Adipocyte (in vitro differentiated cells): ENCODE measurements at places on chromosomes 5 and 9.

DNA sequence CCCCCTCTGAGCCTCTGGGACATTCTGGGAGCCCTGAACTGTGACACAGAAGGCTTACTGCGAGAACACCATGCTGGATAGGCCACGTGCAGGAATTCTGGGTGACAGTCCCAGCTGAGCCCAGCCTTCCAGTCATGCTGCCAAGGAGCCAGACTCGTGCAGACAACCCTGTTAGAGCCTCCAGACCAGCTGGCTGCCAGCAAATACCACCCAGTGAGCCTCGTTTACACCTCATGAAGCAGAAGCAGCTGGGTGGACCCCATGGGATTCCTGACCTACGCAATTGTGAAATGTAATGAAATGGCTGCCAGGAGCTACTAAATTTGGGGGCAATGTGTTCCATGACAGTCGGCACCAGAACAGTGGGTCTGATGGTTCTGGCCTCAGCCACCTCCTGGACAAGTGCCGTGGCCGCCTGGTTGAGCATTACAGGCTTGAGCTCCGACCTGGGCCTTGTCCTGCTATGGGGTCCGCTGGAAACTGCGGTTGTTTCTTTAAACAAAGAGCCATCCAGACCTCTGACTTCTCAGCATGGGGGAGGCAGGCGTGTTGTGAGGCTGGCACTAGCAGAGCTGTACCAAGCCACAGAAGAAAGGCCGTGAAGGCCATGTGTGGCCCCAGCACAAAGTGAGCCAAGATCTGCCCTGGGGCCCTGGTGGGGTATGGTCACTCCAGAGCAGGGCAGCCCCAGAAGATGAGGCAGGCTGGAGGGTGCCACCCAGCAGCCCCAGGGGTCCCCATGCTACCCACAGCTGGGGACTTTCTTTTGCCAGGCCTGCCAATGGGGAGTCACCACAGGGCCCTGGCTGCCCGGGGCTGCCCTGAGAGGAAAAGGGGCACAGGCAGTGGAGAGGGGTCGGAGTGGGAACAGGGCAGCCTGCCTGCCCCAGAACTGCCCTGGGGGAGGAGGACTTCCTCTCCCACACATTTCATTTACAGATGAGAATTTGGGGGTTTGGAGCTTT lies 19.3 kb upstream of the RXRA start:
- DNase-seq: no peak

DNA sequence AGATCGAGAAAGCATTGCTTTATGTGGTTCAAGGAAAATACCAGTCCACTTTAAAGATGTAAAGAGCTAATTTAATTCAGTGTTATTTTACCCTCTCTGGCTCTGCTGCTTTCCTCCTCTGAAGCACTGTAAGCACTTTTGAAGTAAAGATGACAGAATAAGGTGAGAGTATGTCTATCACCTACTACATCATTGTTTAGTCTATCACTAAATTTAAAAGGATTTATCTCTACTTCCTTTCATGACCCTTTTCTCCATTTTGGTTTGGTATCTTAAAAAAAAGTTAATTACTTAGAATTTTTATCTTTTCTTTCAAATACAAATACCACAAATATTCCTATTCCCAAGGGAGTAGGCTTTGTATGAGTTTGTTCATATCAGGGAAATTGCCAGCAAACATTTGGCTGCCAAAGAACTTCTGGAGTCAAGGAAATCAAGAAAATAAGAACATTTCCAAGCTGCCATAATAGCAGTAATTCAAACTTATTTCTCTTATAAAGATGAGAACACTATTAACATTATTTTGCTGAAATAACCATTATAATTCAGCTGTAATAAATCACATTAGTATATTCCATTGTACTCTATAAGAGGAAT lies 77.8 kb downstream of the SLC38A9 start:
- peak; percentile 76 for DNase-seq

DNA sequence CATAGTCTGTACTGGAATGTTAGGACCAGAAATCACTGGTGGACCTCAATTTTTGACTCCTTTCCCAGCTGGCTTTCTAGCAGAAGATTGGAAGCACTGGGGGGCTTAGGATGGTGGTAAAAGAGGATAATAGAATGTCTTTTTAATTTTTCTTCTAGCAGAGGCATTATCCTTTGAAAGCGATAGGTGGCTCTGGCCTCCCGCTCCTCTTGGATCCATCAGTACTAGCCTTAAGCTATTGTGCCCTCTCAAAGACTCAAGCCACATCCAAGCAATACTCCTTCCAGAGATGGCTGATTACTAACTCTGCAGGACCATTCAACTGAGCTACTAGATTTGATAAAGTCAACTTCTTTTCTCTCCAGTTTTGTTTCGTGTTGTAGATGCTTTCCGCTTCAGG lies 610.6 kb downstream of the CDH12 start:
- no peak for DNase-seq

GRCh38 chr5:89302102-89302891 lies 419.3 kb upstream of the MEF2C start:
- no peak for DNase-seq

- DNase-seq: no peak
These were observed 13.6 kb upstream of the CXXC5 start for GRCh38 chr5:139634541-139634940.

- DNase-seq: no peak
These were observed 191.6 kb upstream of the CTNND2 start for GRCh38 chr5:12095808-12096281.

GRCh38 chr5:96714450-96714849 lies 52.3 kb downstream of the CAST start:
- DNase-seq: peak; percentile 34

- DNase-seq: no peak
These were observed 29.8 kb downstream of the SPIN1 start for GRCh38 chr9:88418025-88418424.

DNA sequence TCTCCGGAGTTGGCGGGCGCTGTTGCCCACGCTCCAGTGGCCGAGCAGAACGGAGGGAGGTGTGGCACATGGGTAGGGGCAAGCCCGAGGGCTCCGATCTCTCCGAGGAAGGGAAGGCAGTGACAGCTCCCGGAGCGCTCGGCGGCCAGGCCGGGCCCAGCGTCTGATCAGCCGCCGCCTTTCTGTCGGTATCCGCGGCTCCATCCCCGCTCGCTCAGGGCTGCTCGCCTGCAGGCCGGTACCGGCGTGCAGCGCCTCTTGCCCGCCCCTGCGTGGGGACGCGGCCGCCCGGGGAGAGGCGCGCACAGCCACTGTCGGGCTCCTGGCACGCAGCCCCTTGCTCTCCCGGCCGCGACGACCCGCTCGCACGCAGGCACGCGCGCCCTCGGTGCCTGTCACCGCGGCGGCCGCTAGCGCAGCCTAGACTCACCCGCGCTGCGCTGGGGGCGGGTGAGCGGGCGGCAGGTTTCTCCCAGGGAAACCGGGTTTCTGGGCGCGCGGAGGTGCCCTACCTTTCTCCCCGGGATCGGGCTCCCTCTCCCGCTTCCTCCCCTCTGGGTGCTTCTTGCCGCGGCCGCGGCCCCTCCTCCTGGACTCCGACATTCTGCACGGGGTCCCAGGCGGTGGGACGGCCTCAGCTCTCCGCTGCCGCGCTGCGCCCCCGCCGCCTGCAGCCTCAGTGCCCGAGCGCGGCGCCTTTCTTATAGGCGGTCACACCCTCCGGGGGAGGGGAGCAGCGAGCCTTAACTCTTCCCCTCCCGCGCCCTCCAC lies 108.4 kb downstream of the PSD2 start:
- peak; percentile 54 for DNase-seq

DNA sequence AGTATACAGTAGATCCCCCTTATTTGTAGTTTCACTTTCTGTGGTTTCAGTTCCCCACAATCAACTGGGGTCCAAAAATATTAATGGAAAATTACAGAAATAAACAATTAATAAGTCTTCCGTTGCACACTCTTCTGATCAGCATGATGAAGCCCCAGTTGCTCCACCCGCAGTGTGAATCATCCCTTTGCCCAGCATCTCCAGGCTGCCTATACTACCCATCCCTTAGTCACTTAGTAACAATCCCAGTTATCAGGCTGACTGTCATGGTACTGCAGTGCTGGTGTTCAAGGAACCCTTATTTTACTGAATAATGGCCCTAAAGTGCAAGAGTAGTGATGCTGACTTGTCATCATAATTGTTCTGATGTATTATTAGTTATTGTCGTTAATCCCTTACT lies 28.9 kb downstream of the SHC3 start:
- DNase-seq: peak; percentile 28

GRCh38 chr9:90459321-90459720 lies 183.3 kb downstream of the DIRAS2 start:
- no peak for DNase-seq

DNA sequence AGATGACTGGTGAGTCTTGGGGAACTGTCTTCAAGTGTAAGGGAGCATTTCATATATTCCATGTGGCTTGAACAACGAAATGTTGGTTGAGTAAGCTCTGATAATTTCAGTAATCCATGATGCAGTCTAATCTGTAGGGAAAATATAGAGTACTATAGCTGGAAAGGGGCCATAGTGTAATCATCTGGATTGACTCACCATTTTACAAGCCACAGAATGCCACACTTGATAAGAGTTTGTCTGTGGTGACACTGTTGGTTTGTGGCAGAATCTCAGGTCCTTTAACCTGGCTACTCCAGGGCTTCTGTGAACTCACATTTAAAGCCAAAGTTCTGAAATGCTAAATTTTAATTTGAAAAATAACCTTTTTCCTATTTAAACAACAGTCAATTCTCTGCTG lies 16.3 kb upstream of the MAML1 start:
- DNase-seq: no peak

DNA sequence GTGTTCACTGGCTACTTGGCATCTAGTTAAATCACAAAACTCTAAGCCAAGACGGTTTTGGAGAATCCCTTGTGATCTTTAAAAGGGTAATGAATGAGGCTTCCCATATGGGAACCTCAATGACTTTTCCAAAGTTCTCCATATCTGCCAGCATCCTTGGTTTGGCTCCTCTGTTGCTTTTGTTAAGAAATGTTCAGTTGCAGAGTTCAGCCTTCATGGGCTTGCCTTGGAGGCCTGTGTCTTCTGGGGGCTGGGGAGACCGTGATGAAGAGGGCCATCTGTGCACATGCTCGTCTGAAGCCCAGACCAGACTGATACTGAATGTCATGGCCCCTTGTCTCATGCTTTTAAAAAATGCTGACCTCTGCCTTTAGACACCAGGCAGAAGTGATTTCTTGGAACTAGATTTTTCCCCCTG lies 84.3 kb downstream of the RAI14 start:
- DNase-seq: no peak
